ENCODE measurements at places on chromosomes 4 and X.

DNA sequence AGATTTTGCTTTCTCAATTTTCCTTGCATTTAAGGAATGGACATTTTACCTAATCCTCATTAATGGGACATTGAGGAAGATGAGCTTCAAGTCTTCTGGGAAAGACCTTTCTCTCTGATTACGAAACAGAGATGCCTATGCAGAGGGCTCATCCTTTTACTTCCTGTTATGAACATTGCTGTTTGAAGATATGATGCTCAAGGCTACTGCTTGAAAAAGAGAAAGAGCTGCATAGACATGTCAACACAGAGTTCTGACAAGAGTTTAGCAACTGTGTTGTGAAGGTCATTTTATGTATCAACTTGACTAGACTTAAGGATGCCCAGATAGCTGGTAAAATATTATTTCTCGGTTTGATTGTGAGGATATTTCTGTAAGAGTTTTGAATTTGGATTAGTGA is 13.8 kb upstream of the GNPDA2 start:
- DNase-seq, result no peak

- no peak for DNase-seq
These were observed 29.8 kb upstream of the TMEM150C start for GRCh38 chr4:82591592-82591991.

DNA sequence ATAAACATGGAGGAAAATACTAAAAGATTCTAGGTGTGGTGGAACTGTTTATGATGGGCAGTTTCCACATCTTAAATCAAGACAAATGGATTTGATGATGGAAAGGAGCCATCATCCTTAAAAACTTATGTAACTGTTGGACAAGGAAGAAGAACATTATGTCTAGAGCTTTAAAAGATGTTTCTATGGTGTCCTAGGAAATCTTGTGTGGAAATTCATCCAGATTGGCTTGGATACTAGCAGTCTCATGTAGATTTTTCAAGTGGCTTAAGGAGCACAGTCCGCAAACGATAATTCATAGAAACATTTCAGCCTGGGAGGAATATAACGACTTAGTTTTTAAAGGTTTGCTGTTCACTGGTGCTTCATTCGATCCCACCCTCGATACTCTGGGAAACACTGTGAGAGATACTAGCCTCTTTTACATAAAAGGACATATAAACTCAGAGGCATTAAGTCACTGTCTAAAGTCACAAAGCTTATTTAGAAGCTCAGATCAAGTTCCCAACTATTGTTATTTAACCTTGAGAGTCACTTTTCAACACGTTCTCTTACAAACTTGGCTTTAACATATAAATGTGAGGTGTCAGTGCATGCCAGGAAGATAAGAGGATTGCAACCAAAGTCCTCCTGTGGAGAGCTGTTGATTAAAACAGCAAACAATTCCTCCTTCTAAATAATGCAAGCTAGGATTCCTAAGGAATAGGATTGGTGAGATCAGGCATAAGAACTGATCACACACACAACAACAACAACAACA is 135.7 kb upstream of the SCML1 start:
- no peak for DNase-seq

GRCh38 chr4:187124331-187124730 is 400.7 kb upstream of the FAT1 start:
- no peak for DNase-seq

DNA sequence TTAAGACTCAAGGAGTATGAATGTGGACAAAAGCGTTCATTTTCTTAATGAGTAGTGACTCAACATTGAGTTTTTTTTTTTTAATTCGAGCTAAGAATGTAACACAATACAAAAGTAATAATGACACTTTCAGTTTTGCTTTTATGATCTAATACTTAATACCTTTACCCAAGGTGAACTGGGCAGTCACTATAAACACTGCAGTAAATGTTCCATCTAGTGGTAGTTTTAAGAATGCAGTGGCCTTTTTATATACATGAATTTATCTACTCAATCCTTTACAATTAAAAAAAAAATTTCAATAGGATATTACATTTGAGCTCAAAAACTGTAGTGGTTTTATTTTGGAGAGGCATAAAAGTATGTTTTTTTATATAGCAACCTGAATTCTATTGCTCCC is 33.9 kb downstream of the PDK3 start:
- no peak for DNase-seq

GRCh38 chr4:44320833-44321232 is 127.8 kb downstream of the KCTD8 start:
- DNase-seq, result no peak

- DNase-seq, result no peak
These were observed 330.2 kb downstream of the PTTG2 start for GRCh38 chr4:38290366-38290765.

DNA sequence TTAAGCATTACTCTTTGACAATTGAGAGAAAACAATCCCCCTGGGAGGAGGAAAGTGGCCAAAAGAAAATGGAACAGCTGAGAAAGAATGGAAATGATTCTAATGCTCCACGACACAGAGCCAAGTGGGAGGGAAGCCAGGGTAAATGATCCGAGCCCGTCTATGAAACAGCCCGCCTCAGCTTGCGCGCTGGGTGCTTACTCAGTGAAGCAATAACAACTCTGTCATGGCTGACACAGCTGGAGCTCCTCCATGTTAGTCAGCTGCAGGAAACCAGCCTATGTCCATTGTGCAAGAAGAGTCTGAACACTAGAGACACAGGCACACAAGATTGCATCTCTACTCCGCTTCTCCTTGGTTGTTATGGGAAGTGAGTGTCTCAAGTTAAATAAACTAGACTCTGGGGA is 19.3 kb downstream of the NOA1 start:
- DNase-seq, result no peak

DNA sequence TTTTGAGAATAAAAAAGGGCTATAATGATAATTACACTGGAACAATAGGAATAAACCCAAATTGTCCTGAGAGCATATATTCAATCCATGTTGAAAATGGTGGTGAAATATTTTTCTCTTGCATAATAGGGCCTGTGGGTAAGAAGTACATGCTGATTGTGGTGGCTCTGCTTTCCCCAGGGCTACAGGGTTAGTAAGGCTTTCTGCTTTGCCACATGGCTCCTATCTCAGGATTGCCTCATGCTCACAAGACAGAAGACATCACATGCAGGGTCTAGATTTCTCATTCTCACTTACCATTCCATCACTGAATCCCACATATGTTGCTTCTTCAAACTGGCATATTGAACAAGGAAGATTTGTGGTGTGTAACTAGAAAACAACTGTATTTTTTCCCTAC is 12.4 kb upstream of the VEGFC start:
- DNase-seq, result no peak

GRCh38 chr4:152148057-152148456 is 387.2 kb upstream of the GATB start:
- DNase-seq, result no peak

- no peak for DNase-seq
These were observed 1.3 kb downstream of the CAMK2D start for GRCh38 chr4:113760094-113760794.

DNA sequence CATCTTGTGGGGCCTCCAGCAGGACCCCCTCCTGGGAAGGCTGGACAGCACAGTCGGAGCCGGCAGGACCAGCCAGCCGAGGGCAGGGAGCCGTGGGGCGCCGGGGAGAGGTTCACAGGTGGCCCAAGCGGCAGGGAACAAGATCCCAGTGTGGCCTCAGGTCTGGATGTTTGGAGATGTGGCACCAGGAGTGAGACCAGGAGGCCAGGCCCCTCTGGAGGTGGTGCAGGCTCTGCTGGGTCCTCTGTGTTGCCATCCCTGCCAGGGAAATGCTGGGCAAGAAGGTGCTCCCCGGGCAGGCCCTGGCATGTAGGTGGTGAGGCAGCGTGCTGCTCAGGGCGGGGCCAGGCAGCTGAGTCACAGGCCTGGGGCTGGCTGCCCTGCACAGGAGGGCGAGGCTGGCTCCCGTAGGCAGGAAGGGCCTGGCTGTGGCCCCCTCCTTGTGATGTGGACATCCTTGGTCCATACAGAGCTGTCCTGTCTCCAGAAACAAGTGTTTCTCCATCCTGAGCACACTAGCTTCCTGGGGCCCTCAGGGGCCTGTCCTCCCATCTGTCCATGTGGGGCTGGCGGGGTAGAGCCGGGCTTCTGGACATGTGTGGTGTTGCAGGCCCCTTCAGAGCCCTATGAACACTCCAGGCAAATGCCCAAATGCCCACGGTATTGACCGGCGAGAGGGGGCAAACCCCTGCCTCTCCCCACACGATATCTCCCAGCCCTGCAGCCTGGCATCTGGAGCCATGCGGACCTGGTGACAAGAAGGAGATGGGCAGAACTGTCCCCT is 4.8 kb upstream of the HGFAC start:
- DNase-seq, result no peak

DNA sequence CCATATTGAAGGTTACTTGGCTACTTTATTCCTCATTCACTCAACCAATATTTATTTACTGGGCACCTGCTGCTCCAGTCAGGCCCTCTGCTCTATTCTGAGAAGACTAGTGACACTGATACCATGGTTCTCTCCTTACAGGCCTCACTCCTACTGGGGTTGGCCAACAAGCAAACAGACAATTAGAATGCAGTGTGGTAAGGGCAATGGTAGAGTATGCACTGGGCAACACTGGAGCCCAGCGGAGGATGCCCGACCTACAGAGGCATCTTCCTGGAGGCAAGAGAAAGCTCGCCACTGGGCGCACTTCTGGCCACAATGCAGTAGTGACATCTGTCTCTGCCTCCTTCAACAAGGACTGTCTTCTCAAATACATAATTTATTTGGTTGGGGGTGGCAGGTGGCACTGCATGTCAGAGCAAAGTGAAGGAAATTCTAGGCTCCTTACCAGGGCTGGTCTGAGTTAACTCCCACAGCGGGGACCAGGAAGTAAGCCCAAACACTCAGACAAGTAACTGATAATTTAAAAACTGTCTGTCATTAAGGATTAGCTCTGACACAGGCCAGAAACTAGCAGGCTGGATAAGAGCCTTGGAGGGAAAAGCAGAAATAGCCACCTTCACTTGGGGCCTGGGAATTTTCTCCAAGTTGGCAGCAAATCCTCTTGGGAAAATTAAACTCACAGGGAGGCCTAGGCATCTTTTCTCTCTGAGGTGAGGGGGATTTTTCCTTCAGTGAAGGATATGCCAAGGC is 150.7 kb upstream of the EOLA2 start:
- no peak for DNase-seq

GRCh38 chr4:124060261-124060918 is 652.1 kb downstream of the ANKRD50 start:
- DNase-seq, result peak; percentile 11

GRCh38 chr4:143337600-143338287 is 1.1 kb downstream of the GAB1 start:
- peak; percentile 51 for DNase-seq

- DNase-seq, result no peak
These were observed 146.6 kb upstream of the DGKK start for GRCh38 chrX:50617183-50617582.

DNA sequence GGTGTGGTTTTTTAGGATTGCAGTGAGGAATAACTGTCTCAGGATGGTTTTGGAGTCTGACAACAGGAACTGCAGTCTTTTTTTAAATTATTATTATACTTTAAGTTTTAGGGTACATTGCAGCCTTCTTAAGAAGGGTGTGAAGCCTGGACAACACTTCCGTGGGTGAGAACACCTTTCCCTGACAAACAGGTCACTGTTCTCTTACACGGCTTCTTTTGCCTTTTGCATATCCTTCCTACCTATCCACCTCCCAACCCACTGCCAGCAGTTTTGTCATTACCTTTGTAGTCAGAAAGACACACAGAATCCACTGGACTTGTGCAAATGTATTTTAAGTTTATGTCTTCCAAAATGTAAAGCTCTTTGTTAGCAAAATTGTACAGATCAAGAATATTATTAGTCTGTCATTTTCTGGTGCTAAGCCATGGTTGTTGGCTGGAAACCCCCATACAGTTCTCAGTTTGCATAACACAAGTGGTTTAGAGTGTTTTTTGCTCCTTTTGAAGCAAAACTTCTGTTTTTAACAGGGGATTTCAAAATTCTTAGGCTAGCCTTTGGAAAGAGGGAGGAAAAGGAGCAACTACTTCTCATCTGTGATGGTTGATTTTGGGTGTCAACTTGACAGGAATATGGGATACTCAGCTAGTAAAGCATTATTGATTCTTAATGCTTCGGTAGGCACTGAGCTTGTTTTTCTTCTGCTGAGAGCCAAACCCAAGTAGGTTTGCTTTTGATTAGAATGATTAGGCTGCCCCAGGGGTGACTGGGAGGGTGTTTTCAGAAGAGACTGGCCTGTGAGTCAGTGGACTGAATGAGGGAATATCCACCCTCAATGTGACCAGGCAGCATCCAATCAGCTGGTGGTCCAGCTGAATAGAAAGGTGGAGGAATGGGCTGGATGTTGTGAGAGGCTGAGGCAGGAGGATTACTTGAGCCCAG is 29.4 kb upstream of the KLHL2 start:
- no peak for DNase-seq

- DNase-seq, result no peak
These were observed 267.7 kb upstream of the TET2 start for GRCh38 chr4:104878936-104879335.

GRCh38 chrX:66046612-66047235 is 6.8 kb upstream of the VSIG4 start:
- DNase-seq, result no peak

- DNase-seq, result no peak
These were observed 40.8 kb downstream of the FGFRL1 start for GRCh38 chr4:1052231-1052671.

GRCh38 chrX:9271789-9272525 is 192.9 kb upstream of the TBL1X start:
- DNase-seq, result no peak

DNA sequence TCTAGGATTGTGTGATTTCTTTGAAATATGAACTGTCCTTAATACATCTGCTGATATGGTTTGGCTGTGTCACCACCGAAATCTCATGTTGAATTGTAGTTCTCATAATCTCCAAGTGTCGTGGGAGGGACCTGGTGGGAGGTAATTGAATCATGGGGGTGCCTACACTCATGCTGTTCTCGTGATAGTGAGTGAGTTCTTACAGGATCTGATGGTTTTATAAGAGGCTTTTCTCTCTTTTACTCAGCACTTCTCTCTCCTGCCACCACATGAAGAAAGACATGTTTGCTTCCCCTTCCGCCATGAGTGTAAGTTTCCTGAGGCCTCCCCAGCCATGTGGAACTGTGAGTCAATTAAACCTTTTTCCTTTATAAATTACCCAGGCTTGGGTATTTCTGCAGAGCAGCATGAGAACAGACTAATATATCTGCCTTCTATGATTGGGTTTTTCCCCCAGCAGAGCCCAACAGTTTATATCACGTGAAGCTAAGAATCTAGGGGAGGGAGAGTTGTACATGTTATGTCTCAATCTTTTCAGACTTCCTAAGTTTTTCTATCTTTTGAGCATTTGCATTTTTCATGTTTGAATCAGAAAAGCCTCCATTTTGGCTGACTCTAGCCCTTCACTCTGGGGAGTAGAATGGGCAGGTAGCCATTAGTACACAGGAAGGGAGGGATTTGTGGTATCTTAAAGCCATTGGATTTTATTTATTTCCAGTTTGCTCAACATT is 58.9 kb downstream of the PLAC1 start:
- DNase-seq, result no peak

GRCh38 chr4:94803181-94803580 is 45.4 kb downstream of the BMPR1B start:
- DNase-seq, result peak; percentile 35

DNA sequence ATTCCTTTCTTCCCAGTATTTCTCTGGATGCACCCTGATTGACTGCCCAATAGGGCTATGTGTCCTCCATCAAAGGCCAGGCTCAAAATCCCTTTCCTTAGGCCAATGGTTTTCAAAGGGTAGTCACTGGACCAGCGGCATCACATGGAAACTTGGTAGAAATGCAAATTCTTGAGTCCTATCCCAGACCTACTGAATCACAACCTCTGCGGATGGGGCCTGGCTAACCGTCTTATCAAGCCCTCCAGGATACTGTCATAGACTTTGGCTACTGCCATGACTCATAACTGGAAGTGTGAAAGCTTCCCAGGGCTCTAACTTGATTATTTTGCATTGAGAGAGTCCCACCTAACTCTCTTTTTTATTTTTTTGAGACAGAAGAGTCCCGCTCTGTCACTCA is 71.9 kb upstream of the TFDP3 start:
- no peak for DNase-seq
